Kidney epithelial cell (primary cell): ENCODE measurements at places on chromosomes 2 and 18. TPM values are rescaled to one million over a fixed set of nuclear protein-coding genes. Genes with fewer than 3 reads are reported as not detected.

DNA sequence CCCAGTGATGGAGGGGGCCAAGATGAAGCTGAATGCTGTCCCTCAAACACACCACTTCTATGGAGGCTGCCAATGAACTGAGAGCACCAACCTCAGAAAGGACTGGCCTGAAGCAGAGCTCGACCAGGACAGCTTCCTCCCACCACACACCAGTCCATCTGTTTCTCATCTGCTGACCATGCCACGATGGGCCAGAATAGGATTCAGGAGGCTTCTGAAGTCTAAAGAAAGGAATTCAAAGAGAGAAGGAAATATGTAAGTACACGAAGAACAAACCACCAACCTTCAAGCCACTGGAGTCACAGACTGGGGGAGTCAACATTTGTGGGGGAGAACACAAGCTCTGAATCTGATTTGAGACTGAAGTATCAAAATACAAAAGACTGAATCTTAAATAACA is 157.6 kb upstream of the CCDC68 start:
- DNase-seq = no peak

- no peak for DNase-seq
Measured at GRCh38 chr2:61690078-61690596, 152.0 kb upstream of the XPO1 start.

DNA sequence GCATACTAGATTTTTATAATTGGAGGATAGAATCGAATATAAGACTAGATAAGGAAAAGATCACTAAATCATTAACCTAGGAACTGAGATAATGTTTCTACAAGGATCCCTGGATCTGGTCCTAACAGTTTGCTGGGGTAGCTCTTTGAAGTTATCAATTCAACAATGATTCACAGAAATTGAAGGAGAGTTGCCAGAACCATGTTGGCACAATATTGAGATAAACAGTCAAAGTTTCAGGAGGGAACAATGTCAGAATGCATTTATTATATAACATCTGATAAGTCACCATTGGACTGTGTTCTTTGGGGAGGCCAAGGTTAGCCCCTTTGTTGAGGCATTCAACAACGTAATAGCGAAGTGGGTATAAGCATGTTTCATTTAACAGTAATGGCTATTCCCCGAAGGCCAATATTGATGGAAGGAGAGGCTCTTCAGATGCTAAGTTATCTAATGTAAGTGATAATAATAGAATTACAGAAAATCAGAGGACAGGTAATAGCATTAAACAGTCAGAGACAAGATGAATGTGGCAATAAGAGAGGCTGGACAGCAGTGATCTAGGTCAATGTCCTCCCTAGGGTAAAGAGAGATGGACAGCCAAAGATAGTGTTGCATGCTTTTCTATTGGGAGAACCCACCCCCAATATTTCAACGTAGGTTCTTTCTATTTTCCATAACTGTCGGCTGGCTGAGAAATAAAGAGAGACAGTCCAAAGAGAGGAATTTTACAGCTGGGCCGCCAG is 604.8 kb upstream of the GYPC start:
- no peak for DNase-seq

The TAF4B gene
- 6.9 and 9.5 TPM in 2 replicates for total RNA-seq

The CHRNG gene
- not detected in 2 replicates for total RNA-seq

The CHST10 gene
- 18.8 and 21.8 TPM in 2 replicates for total RNA-seq
